ENCODE measurements at places on chromosomes 13 and 19.

DNA sequence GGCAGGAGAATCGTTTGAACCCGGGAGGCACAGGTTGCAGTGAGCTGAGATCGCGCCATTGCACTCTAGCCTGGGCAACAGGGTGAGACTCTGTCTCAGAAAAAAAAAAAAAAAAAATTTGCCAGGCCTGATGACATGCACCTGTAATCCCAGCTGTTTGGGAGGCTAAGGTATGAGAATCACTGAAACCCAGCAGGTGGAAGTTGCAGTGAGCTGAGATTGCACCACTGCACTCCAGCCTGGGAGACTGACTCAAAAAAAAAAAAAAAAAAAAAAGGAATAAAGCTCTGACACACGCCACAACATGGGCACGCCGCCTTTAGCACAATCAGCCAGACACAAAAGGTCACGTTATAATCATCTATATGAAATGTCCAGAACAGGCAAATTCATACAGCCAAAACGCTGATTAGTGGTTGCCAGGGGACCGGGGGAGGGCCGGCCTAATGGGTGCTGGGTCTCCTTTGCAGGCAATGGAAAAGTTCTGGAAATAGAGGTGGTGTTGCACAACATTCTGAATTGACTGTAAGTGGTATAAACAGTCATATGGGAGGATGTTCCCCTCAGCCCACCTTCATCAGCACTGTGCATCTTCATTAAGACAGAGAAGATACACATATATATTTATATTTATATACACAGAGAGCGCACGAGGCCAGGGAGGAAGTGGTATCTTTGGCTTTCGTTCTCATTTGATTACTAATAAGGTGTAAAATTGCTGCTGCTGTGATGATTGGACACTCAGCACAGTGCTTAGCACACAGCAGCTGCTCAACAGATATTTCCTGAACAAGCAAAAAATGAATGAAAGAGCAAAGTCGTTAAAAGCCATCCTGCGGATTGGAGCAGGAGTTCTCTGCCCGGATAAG lies 3.8 kb downstream of the HSPBP1 start:
- no peak for DNase-seq

GRCh38 chr19:46482631-46483030 lies 11.3 kb upstream of the PNMA8A start:
- DNase-seq: no peak

DNA sequence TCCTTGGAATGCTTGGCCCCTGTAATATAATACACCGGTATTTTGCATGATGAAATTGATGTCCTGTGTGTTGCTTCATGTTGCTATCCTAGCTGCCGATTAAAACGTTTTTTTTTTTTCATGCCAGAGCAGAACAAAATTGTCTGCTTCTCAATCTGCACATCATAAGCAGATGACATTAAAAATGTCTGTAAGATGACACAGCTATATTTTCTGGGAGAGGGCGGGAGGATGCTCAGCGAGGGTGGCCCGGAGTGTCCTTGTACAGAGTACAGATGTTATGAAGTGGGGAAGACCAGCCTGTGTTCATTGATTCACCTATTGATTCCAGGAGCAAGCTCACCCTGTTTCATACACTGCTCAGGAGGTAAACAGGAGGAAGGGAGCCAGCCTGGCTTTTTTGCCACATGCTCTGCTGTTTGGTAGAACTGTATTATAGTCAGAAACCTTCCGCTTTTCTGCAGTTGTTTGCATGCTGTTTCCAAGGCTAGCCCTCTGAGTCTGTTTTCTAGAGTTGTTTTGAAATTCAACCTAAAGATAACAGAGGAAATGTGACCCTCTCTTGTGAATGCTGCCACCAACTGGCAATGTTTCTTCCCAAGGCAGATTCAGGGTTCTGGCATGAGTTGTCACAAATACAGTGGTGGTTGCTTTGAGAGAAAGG lies 4.7 kb upstream of the IRS2 start:
- DNase-seq: no peak

- DNase-seq: no peak
Measured at GRCh38 chr13:40343550-40344269, 322.7 kb downstream of the FOXO1 start.

GRCh38 chr19:29528946-29529645 lies 3.3 kb downstream of the VSTM2B start:
- DNase-seq: no peak
